ENCODE measurements at places on chromosomes 1 and 21.

GRCh38 chr1:40096977-40097782, at the start of gene PPT1:
TSS of gene PPT1 (minus strand) at chr1:40097252. CDS start at chr1:40097238, 14 bp downstream.
- DNase-seq, result peak; percentile 95

DNA sequence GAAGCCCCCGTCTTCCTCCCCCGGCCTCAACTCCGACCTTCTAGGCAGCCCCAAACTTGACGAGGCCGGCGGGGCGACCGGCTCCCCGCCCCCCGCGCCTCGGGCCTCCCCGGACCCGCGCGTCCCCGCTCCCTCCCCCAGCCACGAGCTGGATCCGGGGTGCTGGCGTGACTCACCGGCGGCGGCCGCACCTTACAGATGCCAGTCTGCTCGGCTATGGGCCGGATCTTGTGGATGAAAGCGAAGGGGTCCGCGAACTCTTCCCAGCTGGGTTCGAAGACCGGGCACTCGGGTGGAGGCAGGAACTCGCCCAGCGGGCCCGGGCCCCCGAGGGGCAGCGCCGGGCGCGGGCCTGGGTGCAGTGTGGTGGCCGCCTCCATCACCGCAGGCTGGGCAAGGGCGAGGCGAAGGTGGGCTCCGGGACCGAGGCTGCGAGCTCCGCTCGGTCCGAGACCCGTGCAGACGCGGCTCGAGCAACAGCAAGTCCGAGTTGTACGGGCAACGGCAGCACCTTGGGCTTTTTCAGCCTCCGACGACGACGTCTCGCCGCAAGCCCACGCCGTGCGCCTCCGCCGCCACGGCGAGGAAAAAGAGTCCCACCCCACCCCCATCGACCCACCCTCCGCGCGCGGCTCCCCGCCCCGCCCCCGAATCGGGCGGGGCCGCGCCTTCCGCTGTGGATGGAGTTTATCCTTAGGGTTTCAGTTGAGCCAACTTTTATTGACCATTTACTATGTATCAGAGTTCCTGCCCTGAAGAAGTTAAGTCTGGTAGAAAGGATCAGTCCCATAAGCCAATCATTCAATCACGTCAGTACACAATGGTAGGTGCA, at the start of gene KDM5B:
KDM5B (minus strand) TSS at position 496 of the 832 bp plus-strand sequence; CDS start at position 380, 116 bp downstream.
- DNase-seq, result peak; percentile 79

- DNase-seq, result peak; percentile 50
These were observed 112.7 kb upstream of the JUN start for GRCh38 chr1:58896246-58897183.

DNA sequence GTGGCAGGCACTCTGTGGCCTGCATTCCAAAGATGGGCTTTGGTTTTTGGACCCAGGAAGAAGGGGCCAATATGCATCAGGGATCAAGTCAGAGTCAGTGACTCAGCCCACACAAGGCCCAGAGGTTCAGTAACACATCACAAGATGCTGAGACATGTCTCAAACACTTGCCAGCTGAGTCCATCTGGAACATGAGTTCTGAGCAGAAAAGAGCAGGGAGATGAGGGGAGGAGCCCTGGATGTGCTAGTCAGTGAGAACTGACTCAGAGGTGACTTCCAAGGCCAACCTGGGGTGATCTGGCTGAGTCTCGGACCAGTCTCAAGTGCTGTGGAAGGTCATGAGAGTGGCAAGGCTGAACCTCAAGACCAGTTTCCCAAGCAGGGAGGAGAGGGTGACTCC, 150.1 kb downstream of the CDC7 start:
- DNase-seq, result no peak

GRCh38 chr1:93124556-93125355, 45.7 kb downstream of the MTF2 start:
- no peak for DNase-seq

GRCh38 chr1:47849591-47850261, 147.5 kb downstream of the TRABD2B start:
- no peak for DNase-seq

DNA sequence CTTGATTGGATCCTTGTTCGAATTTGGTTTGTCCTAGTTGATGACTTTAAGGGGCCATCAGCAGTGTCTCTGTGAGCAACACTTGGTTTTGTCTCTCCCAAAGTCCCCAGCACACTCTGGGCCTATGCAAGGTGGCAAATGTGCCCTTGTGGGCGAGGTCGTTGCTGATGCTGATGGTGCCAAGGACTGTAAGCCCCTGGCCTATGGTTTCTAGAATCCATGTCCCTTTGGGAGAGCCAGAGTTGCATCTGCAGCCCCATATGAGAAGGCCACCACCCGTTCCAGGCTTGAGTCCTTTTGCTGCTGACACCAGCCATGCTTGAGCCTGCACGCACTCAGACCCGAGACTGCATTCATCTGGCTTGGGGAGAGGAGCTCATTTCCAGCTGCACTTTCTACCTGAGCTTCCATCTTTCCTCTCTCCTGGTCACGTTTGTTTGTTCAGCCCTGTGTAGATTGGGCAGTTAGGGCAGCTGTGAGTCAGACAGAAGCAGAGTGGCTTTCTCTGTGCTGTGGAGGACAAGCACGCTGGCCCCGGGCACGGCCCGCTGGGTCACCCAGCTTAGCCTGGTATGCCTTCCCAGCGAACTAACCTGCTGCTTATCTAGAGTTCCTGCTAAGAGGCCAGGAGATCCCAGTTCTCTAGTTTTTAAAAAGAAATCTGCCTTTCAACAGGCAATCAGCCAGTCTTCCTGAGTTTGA, 52.1 kb upstream of the CSF3R start:
- DNase-seq, result no peak

DNA sequence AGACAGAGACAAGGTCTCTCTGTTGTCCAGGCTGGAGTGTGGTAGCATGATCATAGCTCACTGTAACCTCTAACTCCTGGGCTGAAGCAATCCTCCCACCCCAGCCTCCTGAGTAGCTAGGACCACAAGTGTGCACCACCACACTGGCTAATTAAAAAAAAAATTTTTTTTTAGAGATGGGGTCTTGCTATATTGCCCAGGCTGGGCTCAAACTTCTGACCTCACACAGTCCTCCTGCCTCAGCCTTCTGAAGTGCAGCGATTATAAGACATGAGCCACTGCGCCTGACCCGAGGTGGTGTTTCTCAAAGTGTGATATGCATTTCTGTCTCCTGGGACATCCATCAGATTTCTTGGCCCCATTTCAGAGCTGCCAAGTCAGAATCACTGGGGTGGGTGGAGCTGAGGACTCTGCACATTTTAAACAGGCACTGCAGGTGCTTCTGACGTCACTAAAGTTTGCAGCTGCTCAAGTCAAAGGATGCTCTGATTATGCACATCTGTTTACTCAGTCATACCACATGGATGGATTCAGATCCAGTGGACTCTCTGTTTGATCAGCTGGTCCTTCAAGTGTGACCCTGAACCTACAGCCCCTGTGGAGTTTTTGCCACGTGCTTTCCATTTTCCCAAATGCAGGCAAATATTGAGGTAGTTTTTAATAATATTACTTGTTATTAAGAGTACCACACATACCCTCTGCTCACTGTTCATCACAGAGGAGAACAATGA, 21.4 kb downstream of the TGFB2 start:
- no peak for DNase-seq

- no peak for DNase-seq
These were observed 7.0 kb upstream of the C1orf146 start for GRCh38 chr1:92210701-92211100.

DNA sequence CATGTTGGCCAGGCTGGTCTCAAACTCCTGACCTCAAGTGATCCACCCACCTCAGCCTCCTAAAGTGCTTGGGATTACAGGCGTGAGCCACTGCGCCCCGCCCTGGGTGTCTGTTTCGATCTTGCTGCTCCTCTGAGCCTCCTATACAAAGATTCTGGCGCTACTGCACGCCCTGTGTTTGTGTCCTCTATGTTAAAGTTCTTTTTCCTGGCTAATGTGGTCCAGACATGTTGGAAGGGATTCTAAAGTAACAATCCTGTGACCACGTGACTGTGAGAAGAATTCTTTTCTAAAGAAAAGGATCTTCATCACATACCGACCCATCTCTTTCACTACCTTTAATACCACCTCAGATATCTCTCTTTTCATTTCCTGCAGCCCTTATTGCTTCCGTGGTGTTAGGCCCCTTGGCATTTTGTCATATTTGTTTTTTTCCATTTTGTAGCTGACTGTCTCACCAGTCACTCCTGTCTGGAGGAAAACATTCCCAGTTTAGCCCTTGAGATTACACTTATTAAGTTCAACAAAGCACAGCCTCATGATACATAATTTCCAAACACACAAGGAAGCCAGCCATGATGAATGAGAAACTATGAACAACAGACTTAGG, 27.2 kb upstream of the ENO1 start:
- no peak for DNase-seq

GRCh38 chr1:56453417-56454078, 125.8 kb downstream of the PLPP3 start:
- DNase-seq, result peak; percentile 39

GRCh38 chr1:101924700-101925099, 72.0 kb downstream of the OLFM3 start:
- no peak for DNase-seq

GRCh38 chr1:101407505-101408211, 170.8 kb downstream of the S1PR1 start:
- no peak for DNase-seq

- DNase-seq, result no peak
These were observed 29.9 kb upstream of the PUM1 start for GRCh38 chr1:31095298-31095981.

DNA sequence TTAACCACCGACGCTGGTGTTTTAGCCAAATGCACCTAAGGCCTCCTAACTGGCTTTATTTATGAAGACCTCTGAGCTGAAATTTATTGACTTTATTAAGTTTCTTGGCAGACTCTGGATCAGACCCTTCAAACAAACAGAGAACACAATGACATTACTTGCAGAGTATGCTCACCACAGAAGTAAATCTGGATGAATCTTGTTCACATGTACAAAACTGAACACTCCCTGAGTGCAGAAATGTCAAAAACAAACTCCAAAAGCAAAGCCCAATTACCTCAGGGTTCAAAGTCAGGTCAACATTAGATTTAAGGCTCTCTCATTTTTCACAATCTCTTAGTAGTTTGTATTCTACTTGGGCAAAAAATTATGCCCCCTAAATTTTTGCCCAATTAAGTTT, 218.6 kb downstream of the SLC45A1 start:
- no peak for DNase-seq

DNA sequence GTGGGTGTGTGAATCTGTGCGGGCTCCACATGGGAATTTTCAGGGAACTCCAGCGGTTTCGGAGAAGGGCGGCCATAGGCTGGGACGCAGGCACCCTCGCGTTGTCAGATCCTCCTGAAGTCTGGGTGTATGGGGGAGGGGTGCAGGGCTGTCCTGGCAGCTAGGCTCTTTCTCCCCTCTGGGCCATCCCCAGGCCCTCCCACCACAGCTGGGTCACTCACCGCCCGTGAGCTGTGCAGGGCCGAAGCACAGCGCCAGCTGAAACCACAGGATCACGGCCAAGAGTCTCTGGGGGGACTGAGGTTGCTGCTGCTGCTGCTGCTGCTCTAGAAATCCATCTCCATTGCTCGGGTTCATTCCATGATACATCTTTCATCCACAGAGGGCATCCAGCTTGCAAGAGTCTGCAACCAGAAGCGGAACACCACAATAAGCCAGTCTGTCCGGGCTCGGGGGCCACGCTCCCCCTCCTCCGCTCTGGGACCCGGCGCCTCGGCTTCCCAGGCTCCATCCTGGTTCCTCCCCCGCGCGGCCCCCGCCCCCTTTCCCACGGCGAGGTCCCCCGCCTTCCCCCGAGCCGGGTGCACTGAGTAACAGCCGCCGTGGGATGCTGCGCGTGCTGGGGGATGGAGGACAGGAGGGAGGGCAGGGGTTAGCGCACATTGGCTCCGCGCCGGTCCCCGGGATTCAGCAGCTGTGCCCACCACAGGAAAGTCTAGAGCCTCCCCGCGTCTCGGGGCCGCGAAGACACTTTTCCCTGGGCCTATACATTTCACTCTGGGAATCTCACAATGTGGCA, 720 bp downstream of the SUSD4 start:
- DNase-seq, result peak; percentile 35

DNA sequence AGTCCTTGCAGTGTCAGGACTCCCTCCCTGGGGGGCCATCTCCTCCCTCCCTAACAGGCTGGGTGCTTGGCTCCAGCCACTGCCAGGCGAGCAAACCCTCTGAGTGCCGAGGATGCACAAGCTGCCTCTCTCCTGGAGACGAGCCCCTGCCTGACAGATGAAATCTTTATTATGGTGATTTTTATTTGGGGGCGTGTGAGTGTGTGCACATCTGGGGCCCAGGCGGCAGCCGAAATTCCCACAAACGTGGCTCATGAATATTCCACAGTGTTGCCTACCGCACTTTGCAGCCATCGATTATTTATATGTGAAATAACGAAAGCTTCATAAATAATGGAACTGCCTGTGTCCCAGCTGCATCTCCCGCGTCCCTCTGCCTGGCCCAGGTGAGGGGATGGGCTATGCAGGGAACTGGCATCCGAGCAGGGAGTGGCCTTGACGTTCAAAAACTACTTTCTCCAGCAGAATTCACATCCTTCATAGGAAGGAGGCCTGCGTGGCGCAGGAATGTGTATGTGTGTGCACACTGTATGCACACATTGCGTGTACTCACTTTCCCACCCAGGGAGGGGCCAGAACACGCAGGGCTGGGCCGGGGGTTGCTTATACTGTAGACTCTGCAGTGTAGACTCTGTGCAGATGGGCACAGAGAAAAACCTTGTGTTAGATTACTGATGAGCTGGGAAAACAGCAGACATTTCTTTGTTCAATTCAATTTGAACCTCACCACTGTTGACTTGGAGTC, 73.1 kb downstream of the UBIAD1 start:
- DNase-seq, result no peak

DNA sequence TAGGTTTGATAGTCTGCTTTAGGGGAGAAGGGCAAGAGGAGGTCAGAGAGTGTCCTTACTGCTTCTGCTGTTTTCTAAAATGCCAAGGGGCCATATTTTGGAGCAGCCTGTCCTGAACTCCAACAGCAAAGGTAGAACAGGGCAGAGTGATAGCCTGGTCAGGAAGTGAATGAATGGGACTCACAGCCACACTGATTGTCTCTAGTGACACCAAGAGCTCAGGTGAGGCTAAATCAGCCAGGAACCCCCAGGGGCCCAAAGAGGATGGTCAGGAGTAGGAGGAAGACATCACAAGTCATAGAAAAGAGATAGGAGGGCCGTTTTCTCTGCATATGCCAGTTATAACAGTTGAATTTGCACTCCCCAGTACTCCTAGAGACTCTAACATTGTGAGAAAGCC, 97.4 kb upstream of the DUSP10 start:
- no peak for DNase-seq

Measured in iPS-NIHi11 (cell line).